ENCODE measurements at places on chromosomes 2 and 18.

DNA sequence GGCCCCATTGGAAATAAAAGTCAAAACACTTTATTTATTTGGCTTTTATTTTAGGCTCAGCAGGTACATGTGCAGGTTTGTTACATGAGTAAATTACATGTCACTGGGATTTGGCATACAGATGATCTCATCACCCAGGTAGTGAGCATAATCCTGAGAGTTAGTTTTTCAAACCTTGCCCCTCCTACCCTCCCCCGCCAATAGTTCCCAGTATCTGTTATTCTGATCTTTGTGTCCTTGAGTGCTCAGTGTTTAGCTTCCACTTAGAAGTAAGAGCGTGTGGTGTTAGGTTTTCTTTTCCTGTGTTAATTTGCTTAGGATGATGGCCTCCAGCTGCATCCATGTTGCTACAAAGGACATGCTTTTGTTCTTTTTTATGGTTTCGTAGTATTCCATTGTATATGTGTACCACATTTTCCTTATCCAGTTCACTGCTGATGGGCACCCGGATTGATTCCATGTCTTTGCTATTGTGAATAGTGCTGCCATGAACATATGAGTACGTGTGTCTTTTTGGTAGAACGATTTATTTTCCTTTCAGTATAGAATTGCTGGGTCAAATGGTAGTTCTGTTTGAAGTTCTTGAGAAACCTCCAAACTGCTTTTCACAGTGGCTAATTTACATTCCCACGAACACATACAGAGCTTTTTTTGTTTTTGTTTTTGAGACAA lies 47.9 kb downstream of the ARMC9 start:
- no peak for DNase-seq

- no peak for DNase-seq
Measured at GRCh38 chr18:7958897-7959146, 391.7 kb downstream of the PTPRM start.

DNA sequence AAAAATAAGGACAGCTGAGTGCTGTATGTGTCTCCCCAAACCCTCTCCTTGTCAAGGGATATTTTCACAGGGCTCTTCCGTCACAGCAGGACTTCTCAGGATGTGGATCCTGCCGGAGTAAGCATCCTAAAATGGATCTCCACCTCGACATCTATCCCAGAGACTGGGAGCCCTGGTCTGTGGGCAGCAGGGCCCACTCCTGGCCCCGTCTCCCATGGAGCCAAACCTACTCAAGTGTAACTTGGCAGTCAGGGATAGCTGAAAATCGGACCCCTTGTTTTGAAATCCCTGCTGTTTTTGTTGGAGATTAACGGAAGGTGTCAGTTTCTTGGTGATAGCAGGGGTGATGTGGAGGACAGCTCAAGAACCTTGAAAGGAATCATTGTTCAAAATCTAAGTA lies 109.0 kb upstream of the TWIST2 start:
- DNase-seq, result no peak

GRCh38 chr2:235917506-235917905 lies 250.7 kb downstream of the GBX2 start:
- DNase-seq, result no peak

- no peak for DNase-seq
Measured at GRCh38 chr2:8840475-8841091, 3.2 kb upstream of the KIDINS220 start.

- DNase-seq, result no peak
Measured at GRCh38 chr2:26088038-26088643, 54.3 kb downstream of the RAB10 start.

DNA sequence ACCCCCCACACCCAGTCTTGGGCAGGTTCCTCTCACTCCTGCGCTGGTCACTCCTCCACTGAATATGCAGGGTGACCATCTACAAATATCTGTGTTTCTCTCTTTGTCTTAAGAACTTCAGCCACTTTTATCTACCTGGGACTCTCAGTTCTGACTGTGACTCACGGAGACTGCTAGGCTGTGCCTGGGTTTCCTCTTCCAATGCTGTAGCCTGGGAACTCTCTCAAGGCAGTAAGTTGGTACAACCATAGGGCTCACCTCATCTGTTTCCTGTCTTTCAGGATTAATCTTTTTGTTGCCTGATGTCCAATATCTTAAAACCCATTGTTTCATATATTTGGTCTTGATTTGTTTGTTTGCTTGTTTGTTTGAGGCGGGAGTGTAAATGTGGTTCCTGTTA lies 47.2 kb upstream of the ZNF396 start:
- no peak for DNase-seq

GRCh38 chr2:14313341-14313740 lies 319.2 kb upstream of the LRATD1 start:
- no peak for DNase-seq

DNA sequence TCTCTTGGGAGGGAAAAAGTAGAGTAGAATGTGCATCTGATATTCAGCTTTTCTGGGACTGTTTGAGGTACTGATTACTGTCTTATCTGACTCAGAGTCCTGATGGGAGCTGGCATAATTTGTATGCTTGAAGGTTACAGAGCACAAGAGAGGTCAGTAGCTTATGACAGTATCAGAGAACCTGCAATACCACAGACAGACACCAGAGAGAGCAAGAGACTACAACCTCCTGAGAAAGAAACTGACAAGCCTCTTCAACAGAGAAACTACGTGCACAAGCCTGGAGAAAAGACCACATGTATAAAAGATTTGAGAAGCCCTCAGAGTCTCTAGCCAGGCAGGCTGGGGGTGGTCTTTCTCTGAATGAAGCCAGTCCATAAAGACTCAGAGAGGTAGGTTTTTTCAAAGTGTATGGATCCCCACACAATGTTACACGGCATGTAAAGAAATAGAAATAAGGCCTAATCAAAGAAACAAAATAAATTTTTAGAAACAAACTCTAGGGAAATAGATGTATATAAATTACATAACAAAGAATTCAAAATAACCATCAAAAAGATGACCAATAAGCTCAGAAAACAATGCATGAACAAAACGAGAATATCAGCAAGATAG lies 568.3 kb downstream of the LRRTM4 start:
- no peak for DNase-seq

DNA sequence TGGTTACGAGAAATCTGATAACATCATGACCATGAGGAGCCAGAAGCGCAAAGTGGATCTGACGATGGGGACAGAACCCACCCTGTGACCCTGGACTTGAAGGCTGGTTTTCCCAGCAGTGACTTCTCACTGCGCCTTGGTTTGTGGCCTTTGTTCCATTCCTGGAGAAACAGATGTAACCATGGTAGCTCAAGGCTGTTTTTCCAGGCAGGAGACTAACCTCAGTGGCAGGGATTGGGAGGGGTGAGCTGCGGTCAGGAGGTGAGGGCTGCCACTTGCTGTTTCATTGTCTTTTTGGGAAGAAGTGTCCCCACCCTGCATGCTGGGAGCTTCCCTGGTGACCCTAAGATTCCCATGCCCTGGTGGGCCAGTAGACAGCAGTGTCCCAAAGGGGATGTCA lies 116.4 kb upstream of the SMAD2 start:
- no peak for DNase-seq

GRCh38 chr18:58609536-58609993 lies 19.3 kb downstream of the ALPK2 start:
- no peak for DNase-seq

DNA sequence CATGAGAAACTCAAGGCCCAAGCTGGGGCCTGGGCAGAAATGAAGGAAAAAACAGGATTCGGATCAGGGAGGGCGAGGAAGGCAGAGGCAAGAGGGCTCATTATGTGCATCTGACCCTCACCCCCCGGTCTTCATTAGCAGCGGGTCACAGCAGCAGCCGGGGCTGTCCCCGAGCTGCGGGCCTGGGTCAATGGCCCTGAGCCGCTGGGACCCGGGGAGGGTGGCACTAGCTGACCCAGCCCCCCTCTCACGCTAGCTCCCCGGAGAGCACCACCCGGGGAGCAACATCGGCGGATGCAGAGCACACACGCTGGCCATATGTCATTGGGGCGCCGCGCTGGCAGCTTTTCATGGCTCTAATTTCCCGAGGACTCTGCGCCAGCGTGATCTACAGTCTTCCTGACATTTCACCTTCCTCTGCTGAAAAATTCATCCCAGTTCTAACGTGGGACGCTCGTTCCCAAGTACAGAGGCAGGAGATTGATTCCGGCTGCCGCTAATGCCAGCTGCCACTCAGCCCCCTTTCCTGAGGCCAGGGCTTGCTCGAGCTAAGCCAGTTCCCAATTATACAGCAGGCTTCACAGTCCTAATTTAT lies 63.7 kb downstream of the EIPR1 start:
- DNase-seq, result no peak

- peak; percentile 18 for DNase-seq
Measured at GRCh38 chr2:102806250-102806837, 44.5 kb downstream of the TMEM182 start.

DNA sequence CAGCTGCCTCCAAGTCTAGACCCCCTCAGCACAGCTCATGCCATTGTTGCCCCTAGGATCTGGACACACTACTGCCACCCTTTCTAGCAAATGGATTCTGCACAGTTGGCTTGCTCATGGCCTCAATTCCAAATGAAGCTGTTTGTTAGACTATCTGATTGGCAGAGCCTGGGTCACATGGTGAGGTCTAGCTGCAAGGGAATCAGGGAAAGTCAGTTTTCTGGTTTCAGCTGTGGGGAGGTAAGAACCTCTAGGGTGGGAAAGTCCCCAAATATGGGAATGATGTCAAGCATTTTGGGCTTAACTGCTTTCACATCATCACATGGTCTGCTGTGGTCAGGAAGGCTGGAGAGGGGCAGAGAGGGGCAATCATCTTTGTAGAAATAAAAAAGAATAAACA lies 150.4 kb upstream of the ITGA6 start:
- DNase-seq, result no peak

GRCh38 chr18:10562773-10563160 lies 36.9 kb downstream of the NAPG start:
- no peak for DNase-seq

- DNase-seq, result peak; percentile 78
Measured at GRCh38 chr2:45860136-45861121, 209.0 kb downstream of the PRKCE start.
